ENCODE measurements at places on chromosomes 5 and 9.

GRCh38 chr5:173903396-173904140 lies 15.4 kb downstream of the CPEB4 start:
- no peak for DNase-seq

GRCh38 chr5:27592231-27592630 lies 553.8 kb upstream of the CDH9 start:
- no peak for DNase-seq

DNA sequence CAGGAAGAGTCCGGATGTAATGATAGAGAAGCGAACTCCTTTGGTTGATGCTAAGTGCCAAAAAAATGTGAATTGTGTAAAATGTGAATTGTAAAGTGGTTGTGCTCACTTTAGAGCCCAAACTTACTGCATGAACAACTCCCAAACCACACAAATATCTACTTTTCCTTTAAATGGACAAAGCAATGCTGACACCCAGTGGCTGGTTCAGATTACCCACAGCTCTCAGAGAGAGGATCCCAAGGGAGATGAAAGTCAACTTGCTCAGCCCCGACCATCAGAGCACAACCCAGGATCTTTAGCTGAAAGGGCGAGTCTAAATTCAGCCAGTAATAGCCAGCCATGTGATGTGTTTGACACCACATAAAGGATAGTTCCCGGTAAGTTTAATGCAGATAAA lies 133.7 kb downstream of the NMUR2 start:
- peak; percentile 52 for DNase-seq

GRCh38 chr9:133461975-133462374 lies 2.2 kb downstream of the CACFD1 start:
- DNase-seq = no peak

GRCh38 chr9:134413890-134414623 lies 87.8 kb downstream of the RXRA start:
- peak; percentile 30 for DNase-seq

- no peak for DNase-seq
These were observed 10.7 kb downstream of the GAPT start for GRCh38 chr5:58501778-58502417.

- DNase-seq = no peak
These were observed 105.1 kb downstream of the PLK2 start for GRCh38 chr5:58354827-58355226.

DNA sequence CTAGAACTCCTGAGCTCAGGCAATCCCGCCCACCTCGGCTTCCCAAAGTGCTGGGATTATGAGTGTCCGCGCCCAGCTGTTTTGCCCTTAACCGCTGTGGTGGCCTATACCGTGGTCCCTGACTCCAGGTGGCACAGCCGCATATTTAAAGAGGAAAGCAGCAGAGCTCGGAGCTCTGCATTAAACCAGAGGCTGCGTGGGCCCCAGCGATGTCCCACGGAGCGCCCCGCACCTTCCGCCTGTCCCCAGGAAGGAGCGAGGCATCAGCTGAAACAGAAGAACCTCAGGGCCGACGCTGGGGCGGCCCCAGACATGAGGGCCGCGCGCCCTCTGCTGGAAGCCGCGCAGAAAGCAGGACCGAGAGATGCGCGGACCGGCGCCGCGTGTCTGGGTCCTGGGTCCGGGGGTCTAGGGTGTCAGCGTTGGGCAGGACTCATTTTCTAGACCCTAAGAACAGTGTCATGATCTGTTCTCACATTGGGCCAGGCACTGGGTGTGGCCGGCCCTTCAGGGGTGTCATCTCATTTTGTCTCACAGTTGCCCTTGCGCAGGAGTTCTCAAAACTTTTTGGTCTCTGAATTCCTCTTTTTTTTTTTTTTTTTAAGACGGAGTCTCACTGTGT lies 37.7 kb downstream of the LAMC3 start:
- peak; percentile 70 for DNase-seq

GRCh38 chr5:62920856-62921255 lies 342.2 kb downstream of the LRRC70 start:
- no peak for DNase-seq
